ENCODE measurements at places on chromosomes 16 and 17.

GRCh38 chr17:78107457-78107856, 21.1 kb downstream of the TMC6 start:
- DNase-seq = peak; percentile 58

DNA sequence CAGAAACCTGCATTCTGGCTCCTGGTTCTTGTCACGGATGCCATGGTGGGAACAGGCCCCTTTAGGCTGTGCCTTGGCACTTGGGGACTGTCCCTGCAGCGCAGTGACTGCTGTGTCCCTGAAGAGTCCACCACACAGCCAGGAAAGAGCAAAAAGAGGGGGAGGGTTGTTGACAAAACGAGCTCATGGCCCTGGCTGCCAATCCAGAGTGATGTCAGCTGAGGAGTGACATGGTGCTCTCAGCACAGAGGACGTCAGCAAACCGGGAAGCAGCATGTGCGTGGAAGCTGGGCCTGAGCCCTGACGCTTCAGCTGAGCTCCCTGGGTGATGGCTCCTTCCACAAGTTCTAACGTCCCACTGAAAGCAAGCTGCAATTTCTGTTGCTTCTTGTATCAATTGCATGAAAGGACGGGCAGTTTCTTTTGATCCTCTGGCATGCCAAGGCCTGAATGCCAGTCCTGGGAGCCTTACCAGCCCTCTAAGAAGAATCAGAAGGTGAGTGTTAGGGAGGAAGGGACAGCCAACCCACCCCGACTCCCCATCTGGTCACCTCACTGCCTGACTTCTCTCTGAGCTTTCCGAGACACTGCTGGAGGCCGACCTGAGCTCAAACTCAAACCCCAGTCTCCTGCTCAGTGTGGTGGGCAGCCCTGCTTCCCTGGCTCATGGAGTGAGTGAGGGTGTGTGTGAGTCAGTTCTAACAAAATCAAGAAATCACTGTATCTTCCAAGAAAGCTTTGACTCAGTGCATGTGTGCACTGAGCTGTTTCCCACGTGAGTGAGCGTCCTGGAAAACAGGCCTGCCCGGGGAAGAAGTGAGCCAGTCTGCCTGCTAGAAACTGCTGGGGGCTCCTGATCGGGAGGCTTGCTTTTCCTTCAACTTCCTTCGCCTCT, 14.7 kb upstream of the WNT3 start:
- peak; percentile 70 for DNase-seq

DNA sequence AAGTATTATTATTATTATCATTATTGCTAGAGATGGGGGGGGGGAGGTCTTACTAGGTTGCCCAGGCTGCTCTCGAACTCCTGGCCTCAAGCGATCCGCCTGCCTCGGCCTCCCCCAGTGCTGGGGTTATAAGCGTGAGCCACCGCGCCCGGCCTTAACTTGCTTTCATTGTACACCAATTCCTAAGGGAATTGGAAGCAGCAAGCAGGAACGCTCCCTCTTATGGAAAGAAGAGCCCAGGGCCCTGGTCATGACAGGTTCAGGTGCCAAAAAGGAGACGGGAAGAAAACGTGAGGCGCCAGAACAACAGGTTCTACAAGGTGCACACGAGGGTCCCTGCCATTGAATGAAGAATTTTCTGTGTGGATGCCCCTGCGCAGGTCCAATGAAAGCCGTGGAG, 540 bp upstream of the RPL38 start:
- no peak for DNase-seq

DNA sequence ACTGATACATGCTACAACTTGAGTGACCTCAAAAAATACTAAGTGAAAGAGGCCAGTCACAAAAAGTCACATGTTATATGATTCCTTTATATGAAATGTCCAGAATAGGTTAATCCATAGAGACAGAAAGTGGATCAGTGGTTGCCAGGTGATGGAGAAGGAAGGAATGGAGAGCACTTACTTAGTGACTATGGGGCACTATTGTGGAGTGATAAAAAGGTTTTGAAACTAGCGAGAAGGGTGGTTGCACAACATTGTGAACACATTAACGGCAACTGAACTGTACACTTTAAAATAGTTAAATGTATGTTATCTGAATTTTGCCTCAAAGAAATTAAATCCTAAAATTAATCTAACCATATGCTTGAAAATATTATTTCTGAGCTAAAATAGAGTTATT, 25.9 kb downstream of the AMFR start:
- DNase-seq = no peak

DNA sequence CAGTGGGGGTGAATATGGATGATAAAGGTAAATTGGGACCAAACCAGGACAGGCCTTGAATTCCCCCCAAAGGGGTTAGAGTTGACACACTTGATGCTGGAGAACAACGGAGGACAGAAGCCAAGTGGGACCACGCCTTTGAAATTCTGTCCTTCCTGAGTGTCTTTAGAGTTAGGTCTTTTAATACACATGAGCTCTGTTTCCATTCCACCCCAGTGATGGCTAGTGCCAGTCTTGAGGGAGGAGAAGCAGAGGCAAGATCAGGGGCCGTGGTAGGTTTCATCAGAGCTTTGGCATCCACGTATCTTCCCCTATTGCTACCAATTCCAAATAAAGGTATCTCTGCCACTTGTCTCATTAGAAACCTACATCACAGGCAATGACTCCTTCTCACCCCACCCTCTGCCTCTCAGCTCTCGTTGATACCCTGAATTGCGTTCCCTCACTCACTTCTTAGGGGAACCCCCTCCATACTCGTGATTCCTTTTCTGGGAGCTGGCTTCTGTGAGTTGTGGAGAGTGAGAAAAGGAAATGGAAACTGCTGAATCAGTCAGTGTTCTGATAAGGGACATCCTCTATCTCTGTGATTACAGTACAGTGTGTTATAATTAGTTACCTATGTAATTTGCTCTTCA, 2.4 kb upstream of the CCL3L1 start:
- no peak for DNase-seq

DNA sequence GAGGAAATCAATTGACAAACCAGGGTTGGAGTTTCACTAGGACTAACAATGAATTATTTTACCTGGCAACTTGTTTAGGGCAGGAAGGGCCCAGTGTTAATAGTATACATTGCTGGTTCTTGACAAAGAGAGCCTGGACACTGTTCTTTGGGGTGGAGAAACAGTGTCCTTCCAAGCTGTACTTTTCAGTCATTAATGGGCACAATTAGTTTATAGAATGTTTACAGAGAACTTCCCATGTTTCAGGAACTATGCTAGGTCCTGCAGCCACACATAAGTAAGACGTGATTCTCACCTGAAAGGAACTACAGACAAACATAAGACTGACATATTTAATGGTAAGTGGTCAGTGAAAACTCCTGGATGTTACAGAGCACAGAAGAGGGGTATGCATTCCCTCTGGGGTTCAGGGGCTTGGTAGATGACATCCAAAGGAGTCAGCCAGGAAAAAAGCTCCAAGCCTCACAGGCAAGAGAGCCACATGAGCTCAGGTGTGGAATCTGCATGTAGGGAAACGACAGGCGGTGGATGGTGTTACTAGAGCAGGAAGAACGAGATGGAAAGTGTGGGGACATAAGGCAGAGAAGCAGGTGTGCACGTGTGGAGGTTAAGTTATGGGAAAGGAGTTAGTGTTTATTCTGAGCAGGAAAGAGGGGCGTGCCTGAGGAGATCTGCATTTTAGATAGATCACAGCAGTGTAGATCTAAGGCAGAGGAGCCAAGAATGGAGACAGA, 3.8 kb upstream of the DYNLL2 start:
- DNase-seq = no peak

DNA sequence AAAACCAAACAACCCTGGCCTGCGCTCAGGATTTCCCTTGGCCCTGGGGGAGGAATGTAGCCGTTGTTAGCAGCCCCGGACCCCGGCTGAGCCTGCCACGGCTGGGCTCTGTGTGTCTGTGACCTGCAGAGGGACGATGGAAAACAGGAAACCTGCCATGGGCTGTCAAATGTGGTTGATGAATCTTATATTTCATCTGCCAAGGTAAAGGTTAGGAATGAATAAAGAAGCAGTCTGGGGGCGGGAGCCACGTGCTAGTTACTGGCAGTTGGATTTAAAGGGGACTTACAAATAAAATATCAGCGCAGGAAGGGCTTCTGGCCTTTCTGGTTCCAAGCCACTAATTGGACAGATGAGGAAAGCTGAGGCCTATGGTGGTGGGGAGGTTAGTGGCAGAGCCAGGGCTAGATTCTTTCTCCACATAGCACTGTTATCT, at the start of gene KRT23:
Gene KRT23, minus strand, starts transcription at position 263 of the 436 bp plus-strand sequence. CDS start 1,043 bp downstream, outside the sequence.
- no peak for DNase-seq

DNA sequence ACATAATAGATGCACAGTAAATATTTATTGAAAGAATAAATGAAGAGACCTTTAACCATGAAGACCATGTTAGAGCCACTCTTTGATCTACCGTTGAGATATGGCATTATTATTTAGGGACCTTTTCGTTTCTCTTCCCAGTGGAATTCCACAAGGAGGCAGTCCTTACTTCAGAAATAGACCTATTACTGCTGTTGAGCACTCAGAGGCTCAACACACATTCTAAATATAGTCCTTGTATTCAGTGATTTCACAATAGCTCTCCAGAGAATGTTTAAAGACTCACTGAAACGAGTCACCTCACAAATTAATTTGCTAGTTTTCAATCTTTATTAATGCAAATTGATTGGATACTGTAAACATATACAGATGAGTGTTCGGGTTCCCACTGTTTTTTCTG, 603.8 kb downstream of the CDH8 start:
- DNase-seq = peak; percentile 3

DNA sequence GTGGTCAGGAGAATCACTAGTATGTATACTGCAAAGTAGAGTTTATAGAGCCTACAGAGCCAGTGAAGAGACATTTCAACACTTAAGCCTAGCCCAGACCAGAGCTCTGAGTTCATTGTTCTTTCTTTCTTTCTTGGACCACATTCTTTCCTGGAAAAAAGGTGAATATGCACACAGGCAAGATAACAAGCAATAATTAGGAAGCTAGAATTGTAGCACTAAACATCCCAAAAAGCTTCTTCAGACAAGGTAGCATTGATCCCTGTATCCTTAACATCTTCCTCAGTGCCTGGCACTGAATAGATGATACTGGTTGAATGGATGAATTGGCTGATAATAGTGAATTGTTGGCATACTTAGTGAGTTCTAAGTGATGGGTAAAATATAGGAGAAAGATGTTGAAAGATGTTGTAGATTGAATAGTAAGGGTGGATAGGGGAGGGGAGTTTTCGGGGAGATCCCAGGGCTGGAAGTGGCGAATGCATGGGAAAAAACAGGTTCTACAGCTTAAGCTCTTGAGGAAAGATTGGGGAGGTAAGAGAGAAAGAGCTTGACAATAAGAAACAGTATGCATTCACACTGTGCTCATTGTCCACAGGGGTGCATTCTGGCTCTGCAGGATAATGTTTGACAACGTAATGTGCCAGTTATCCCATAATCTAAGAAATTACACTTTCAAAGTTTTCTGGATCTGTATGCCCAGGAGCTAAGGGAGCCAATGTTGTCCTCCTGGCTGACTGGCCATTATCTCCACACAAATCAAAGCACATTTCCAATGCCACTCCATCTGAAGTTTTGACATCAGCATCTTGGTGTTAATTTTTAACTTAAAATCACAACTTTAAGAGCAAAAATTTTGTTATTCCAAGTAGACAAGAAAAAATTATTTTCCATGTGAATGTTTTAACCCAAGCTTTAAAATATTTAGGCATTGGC, 35.6 kb downstream of the TUBD1 start:
- DNase-seq = no peak

DNA sequence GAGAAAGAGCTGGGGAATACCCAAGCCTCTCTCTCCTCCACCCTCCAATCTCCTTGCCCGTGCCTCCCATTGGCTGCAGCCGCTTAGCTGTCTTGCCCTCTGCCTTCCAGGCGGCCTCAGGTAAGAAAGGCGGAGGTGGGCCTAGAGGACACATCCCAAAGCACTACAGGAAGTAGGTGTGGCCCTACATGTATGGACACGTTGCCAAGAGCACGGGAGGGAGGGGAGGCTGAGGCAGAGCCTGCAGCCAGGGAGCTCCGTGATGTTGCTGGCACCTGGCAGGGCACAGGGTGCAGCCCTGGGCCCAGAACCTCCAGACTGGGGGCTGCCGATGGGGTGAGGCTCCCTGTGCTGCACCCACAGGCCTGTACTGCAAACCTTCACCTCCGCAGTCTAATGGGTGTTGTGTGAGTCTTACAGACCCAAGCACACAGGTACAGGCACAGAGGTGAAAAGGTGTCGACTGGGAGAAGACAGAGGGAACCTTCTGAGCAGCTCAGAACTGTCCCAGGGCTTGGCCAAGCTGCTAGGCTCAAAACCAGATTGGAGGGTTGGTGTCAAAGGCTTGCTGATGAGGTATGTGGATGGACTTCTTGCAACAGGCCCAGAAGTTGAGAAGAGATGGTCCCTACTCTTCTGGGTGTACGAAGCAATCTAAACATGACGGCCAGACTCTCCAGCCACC, 23.5 kb upstream of the FOXK2 start:
- DNase-seq = no peak

DNA sequence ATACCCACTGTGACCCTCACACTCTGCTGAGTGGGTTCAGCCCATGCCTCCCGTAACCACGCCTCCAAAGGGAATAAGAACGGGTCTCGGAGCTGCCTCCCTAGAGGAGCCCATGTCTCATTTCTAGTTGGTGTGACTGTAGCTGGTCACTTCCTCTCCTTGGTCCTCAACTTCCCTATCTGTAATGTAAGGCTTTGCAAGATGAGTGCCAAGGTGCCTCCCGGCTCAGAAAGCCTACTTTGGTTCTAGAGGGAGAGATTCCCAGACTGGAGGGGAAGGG, 20.8 kb downstream of the C16orf74 start:
- no peak for DNase-seq

DNA sequence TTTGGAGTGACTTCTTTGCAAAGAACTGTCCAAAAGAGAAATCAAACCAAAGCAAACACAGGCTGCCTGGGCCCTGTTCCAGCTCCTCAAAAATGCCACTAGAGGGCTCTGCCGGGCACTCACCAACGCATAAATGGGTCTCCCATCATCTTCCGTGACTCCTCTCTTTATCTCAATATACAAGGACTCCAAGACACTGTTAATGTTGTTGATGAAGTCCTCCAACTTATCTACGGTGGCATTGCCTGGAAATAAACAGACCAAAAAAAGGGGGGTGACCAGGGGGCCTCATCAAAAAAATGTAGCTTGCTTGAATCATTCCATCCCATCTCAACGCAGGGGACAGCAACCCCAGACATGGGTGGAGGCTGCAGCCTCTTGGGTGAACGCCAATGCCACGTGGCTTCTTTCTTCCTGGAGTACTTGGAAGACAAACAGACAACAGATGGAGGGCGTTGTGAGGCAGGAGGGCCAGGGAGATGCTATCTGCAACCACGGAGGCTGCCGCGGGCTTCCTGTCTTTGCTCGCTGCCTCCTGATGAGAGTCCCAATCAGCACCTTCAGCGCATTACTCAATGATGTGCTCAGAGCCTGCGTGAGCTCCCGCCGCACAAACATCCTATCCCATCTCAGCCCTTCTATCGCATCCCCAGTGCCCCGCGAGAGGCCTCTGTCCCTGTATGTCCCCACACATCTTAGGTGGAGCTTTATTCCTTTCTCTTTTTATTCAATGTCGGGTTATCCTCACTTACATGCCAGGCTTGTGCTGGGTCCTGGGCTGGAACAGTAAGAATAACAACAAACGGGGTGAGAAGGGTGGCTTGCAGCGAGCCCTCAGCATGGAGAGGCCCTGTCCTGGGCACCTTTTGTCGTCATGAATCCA, 32.0 kb downstream of the KDM8 start:
- DNase-seq = peak; percentile 79
